ENCODE measurements at places on chromosomes 5 and 9.

DNA sequence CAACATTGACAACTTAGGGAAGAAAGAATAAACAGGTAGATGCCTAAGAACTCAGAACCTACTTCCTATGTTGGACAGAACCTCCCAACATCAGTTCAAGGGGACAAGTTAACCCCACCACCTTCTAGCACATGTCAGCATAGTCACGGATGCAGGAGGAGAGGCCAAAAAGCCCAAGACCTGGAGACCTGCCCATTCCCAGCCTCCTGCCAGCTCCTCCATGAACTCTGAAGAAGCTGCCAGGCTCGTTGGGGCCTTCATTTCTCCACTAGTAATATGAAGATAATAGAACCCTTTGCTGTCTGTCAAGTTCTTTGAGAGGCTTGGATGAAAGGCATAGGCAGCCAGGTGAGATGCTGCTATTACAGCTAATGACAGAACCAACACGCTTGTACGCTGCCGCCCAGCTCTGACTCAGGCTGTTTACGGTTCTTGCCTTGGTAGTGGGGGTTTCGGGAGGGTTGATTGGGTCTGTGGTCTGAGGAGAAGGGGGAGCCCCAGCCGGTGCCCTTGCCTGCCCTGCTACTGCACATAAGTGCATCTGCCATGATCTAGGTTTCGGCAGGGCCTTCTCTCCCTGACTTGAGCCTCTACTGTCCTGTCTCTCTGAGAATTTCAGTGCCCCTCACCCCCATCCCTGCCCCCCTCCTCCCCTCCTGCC lies 82.2 kb downstream of the NRG2 start:
- no peak for DNase-seq

- DNase-seq, result peak; percentile 63
These were observed 29.5 kb upstream of the ALDH1B1 start for GRCh38 chr9:38362852-38363588.

DNA sequence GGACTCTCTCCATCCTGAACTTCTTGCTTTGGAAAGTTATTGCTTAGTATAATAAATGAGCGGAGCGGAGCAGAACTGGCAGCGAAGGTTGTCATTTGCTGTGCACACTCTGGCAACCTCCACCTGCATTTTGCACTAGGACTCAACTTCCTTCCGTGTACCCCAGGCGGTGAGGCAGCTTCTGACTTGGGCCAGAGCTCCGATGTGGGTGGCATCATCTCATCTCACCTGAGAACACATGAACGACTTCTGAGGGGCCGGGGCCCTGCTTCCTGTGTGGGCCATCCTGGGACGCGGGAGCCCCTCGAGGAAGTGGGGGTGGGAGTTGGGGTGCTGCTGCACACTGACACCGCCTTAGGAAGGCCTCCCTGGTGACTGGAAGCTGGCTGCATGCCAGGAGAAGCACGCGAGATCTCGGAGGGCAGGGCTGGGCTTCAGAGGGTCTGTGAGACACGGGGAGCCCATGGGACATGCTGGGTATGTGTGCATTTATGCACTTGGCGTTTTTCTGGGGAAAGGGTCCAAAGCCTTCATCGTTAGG lies 56.5 kb upstream of the COL5A1 start:
- no peak for DNase-seq

DNA sequence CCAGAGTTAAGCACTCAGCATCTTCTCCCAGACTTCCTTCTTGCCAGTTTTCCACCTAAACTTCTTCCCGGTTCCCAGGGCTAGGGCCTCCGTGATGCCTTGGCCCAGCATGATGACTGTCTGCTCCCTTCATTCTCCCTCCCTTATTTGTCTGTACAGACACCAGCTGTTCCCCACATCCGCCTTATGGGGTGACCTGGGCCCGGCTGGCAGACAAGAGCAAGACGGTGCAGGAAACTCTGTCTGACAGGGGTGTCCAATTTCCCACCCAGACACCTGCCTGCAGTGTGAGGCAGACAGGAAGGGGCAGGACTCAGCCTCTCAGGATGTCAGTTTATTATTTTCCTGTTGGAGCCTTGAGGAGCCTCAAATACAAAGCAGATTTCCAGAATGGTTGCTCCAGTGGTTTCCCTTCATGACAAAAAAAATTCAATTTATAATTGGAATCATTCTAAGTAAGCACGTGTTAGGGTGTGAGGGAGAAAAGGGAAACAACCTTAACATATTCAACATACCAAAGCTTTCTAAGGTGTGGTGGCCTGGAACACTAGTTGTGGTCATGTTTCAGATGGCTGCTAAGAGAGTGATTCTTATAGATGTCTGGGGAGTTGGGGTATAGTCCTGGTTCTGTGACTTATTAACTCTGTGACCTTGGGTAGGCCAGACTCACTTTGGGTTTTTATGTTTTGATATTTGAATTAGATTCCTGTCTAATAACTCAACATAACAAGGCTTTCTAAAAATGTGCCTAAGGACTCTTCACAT lies 234.5 kb downstream of the PAPPA start:
- no peak for DNase-seq

GRCh38 chr9:134267881-134268724 lies 58.2 kb upstream of the RXRA start:
- peak; percentile 95 for DNase-seq

DNA sequence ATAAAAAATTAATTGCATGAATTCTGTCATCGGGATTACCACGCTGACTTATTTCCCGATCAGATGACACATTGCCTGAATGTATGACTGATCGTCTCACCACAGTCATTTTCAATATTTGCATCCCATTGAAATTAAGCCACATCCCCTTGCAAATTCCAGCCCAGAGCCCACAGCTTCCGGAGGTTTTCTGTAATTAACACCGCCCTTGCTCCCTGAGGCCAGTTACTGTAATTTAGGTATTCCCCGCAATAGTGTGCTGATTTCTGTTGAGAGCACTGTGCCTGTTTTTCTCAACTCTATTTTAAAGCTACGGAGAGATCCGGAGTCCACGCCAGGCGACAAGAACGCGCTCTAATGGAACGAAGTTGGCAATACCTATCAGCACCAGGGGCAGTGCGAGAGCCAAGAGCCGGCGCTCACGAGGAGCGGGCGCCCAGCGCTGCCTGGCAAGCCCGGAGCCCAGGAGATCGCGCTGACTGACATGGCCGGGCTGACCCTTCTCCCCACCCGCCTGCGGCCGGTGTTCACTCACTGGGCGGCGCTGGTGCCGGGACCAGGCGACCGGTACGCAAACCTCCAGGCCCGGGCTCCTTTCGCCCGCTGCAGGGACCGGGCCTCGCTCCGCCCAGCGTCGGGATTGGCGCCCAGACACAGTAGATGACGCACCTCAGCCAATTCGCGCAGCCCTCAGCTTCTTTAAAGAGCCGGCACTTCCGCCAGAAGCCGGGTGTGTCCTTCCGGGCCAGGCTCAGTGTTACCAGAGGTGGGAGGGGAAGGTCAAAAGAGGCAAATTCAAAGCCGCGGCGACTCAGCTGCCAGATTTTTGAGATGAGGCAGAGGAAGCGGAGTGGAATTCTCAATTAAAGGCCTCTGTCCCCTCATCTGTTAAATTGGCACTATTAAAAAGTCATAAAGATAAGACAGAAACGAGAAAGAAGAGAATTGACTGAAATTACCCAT lies at the start of gene PLGRKT:
Gene PLGRKT (minus strand): TSS at position 672 of the 963 bp plus-strand sequence. CDS start 5,948 bp downstream, outside the sequence.
- peak; percentile 99 for DNase-seq

GRCh38 chr5:153476767-153477166 lies 13.7 kb upstream of the GRIA1 start:
- no peak for DNase-seq

DNA sequence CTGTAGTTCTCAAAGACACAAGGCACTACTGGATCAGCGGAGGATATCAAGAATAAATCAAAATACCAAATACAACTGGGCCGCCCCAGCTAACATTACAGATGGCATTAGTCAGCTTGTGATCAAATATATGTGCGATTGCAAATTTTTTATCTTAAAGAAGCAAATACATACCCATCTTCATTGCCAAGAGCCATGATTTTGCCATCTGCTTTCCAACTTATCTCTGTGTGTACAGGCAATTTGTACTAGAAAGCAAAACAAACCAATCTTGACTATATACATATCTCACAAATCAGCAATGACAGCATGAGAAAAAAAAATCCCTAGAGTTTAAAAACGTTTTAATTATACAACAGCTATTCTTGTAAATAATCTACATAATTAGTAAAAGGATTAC lies 20.3 kb downstream of the GEMIN5 start:
- DNase-seq, result no peak

GRCh38 chr5:85452322-85453025 lies 1067.8 kb upstream of the EDIL3 start:
- no peak for DNase-seq

GRCh38 chr9:72361217-72361616 lies 3.8 kb downstream of the ZFAND5 start:
- DNase-seq, result no peak

GRCh38 chr9:84879631-84880030 lies 210.1 kb downstream of the NTRK2 start:
- DNase-seq, result no peak

DNA sequence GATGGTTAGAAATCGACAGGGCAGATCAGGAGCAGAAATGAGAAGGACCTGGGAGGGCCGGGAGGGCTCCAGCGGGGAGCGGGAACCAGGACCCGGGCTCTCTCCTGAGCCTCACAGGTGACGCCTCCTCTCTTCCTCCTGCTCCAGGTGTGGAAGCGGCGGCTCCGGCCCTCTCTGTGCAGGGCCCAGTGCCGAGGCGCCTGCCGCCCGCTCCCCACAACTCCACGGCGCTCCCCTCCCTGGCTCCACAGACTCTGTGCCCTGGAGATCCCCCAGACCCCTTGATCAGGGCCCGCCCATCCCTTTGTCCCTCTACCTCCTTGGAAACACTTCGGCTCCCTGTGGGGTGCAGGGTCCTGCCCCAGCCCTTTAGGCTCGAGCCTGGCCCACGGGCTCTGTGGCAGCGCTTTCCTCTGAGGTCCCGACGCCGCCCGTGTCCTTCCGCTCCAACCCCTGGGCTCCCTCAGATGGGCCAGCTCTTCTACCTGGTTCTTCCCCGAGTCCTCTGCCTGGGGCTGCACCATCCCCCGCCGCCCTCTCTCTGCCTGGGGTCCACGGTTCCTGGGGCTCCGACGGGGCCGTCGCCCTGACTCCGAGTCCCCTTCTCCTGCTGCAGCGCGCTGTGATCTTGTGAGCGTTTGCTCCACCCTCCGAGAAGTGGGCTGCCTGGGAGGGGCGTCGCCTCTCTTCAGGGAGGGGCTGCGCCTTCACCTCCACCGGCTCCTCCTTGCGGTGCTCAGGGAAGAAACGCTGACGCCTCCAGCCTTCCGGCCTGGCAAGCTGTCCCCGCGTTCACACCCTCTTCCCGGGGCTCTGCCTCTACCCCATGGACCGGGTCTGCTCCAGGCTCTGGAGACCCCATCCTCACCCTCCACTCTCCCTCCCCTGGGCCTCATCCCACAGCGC lies 22.4 kb upstream of the SLC6A3 start:
- no peak for DNase-seq

GRCh38 chr9:127540664-127541041 lies 71.4 kb upstream of the STXBP1 start:
- no peak for DNase-seq

DNA sequence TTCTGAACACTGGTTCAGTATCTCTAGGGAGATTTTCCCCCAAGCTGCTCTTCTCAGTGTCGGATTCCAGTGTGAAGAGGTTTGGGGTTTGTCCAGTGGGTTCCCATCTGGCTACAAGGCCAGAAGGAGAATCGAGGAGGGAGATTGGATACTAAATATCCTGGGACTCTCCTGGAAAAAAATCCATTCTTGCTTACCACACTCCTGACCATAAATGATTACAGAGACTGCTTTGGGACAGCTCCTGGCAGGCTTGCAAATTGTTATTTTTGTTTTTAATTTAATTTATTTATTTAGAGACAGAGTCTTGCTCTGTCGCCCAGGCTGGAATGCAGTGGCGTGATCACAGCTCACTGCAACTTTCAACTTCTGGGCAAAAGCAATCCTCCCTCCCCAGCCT lies 4.7 kb upstream of the SUSD1 start:
- no peak for DNase-seq

DNA sequence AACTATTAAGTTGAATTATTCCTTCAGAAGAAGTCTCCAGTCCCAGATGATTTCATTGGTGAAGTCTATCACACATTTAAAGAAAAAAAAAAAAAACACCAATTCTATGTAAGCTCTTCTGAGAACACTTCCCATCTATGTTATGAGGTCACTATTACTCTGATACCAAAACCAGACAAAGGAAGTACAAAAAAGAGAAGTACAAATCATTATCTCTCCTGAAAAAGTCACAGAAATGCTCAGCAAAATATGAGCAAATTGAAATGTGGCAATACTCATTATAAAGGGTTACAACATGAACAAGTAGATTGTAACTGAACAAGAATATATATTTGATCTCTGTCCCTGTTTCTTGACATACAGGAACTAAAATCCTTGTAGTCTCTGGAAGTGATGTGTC lies 280.4 kb downstream of the TLE1 start:
- DNase-seq, result peak; percentile 8

- DNase-seq, result peak; percentile 19
These were observed 3.1 kb downstream of the KLF9 start for GRCh38 chr9:70411121-70411929.

GRCh38 chr5:160118349-160119141 lies 705 bp downstream of the PWWP2A start:
- peak; percentile 64 for DNase-seq

- DNase-seq, result no peak
These were observed 92.0 kb downstream of the ATP10B start for GRCh38 chr5:160760008-160760407.

DNA sequence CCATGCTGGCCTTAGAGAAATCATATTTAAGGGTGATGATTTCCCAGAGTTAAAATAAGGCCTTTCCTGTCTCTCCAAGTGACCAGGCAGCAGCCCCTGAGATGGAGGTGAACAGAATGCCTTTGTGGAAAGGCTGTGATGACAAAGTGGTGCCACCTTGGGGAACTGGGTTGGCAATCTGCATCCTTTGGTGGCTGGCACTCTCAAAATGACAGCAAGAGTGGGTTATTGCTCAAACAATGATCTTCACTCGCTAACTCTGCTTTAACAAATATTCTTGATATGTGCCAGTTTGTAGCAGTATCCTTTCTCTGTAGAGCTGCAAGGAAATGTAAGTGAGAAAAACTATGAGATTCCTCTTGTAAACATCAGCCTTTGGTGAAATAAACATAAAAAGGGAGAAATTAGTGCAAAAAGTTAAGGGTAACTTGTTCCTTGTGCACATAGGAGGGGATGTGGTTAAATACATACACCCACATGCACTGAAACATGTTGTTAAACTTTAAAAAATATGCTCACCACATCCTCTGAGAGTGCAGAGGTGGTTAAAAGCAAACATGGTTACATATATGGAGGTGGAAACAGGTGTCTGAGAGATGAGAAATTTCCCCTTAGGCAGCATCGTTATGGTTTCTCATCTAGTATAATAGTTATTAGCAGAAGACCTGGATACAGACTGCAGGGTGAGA lies 373.4 kb upstream of the CTNND2 start:
- DNase-seq, result no peak
